ENCODE measurements at places on chromosomes 3 and 15. TPM values are rescaled to one million over a fixed set of nuclear protein-coding genes. Genes with fewer than 3 reads are reported as not detected.

Gene LCTL
- total RNA-seq, result not detected

Gene SEMA3F
- not detected for total RNA-seq

Gene GOLGA8Q
- 0.64 TPM for total RNA-seq

Gene TRIM71
- not detected for total RNA-seq

Gene PRSS50
- not detected for total RNA-seq

GRCh38 chr3:48612309-48612708, 2.9 kb upstream of the UQCRC1 start:
- H3K27ac ChIP-seq, result no peak overlapping the region
- H3K36me3 ChIP-seq, result peaks cover 11% of the 10 kb centered on the region
- no peaks in the 10 kb centered on the region for H3K27me3 ChIP-seq
- H3K4me1 ChIP-seq, result peaks cover 18% of the 10 kb centered on the region

DNA sequence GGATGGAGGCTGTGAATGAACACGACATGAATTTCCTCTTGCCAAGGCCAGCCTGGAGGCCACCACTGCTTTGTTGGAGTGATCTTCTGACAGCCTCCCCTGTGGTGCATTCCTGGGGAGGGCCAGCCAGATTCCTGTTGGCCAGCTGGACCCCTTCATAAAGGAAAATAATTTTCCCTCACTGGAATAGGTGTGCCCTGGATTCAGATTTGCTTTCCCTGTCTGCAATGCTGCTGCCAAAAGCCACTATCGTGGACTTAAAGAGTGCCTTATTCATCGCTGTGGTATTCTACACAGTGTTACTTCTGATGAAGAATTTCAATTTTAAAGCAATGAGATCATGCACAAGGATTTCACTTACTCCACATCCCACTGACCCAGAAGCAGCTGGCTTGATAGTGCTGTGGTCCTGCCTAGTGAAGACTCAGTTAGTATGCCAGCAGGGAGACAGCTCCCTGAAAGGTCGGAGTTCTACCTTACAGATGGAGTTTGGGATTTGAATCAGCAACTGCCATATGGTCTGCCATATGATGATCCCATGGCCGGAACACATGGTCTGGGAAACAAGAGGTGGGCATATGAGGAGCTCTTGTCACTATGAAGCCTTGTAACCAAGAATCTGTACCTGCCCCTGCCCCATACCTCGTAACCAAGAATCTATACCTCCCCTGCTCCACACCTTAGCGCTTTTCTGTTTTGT, 145.2 kb downstream of the KLF13 start:
- DNase-seq, result no peak
- peak overlapping the region; percentile 93 for H3K27ac ChIP-seq
- no peak overlapping the region for H3K4me3 ChIP-seq

- no peaks in the 10 kb centered on the region for H3K27me3 ChIP-seq
- H3K4me3 ChIP-seq, result no peak overlapping the region
- no peaks in the 10 kb centered on the region for H3K36me3 ChIP-seq
- DNase-seq, result no peak
- no peak overlapping the region for H3K27ac ChIP-seq
- H3K4me1 ChIP-seq, result no peaks in the 10 kb centered on the region
These were observed 156.2 kb downstream of the NLGN1 start for GRCh38 chr3:173553635-173554280.

DNA sequence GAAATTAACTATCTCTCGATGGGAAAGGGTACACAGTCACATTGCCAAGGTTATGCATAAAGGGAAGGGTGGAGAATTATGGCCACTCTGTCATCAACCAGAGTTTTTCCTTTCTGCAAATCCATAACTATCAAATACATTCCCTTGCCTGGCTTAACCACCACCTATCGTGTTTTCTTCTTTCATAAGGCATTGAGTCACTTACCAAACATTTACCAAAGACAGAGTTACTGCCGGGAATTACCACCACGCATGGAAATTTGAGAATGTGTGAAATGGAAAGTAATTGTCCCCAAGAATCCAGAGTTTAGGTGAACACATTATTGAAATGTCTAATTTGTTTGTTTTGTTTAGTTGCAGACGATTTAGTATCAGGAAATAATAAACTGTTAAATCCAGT, 134.3 kb upstream of the LRRN1 start:
- no peak overlapping the region for H3K27ac ChIP-seq
- no peak for DNase-seq
- H3K27me3 ChIP-seq, result peaks cover 3% of the 10 kb centered on the region
- peaks cover 13% of the 10 kb centered on the region for H3K4me1 ChIP-seq
- no peaks in the 10 kb centered on the region for H3K36me3 ChIP-seq

DNA sequence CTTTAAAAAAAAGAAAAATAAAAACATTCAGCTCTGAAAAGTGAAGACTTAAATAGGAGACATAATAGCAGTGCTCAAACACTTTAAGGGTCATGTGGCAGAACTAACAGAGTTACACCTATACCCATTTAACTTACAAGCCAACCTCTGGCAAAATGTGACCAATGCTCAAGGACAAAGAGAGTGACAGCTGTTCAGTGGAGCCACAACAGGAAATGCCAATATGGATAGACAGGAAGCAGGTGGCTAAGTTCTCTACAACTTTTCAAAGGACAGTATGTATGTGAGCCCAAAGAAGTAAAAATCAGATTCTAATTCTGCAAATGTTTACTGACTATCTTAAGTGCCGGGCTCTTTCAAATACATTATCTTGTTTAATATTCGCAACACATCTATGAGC, 3.4 kb downstream of the TMCC1 start:
- no peak overlapping the region for H3K4me3 ChIP-seq
- peaks cover 37% of the 10 kb centered on the region for H3K4me1 ChIP-seq
- no peak for DNase-seq
- H3K27me3 ChIP-seq, result no peaks in the 10 kb centered on the region
- no peak overlapping the region for H3K27ac ChIP-seq
- H3K36me3 ChIP-seq, result peaks cover 6% of the 10 kb centered on the region

DNA sequence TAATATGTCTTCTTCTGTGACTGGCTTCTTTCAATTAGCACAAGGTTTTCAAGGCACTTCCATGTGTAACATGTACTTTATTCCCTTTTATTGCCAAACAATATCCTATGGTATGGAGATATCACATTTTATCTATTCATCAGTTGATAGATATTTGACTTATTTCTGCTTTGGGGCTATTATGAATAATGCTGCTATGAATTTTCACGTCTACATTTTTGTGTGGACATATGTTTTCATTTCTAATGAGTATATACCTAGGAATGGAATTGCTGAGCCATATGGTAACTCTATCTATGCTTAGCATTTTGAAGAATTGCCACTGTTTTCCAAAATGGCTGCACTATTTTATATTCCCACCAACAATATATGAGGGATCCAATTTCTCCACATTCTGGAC, 3.6 kb upstream of the AGTR1 start:
- no peak overlapping the region for H3K4me3 ChIP-seq
- DNase-seq, result no peak
- H3K27ac ChIP-seq, result no peak overlapping the region
- H3K27me3 ChIP-seq, result peaks cover 14% of the 10 kb centered on the region
- no peaks in the 10 kb centered on the region for H3K36me3 ChIP-seq
- no peaks in the 10 kb centered on the region for H3K4me1 ChIP-seq

GRCh38 chr15:41772720-41773331, 1.5 kb upstream of the MAPKBP1 start:
- no peaks in the 10 kb centered on the region for H3K27me3 ChIP-seq
- H3K36me3 ChIP-seq, result peaks cover 22% of the 10 kb centered on the region
- peak overlapping the region; percentile 93 for H3K4me3 ChIP-seq
- no peak for DNase-seq
- H3K4me1 ChIP-seq, result peaks cover 44% of the 10 kb centered on the region

- no peaks in the 10 kb centered on the region for H3K27me3 ChIP-seq
- H3K4me3 ChIP-seq, result peak overlapping the region; percentile 7
- no peak for DNase-seq
- peaks cover 57% of the 10 kb centered on the region for H3K4me1 ChIP-seq
These were observed 46.8 kb downstream of the MYO5A start for GRCh38 chr15:52481915-52482314.

DNA sequence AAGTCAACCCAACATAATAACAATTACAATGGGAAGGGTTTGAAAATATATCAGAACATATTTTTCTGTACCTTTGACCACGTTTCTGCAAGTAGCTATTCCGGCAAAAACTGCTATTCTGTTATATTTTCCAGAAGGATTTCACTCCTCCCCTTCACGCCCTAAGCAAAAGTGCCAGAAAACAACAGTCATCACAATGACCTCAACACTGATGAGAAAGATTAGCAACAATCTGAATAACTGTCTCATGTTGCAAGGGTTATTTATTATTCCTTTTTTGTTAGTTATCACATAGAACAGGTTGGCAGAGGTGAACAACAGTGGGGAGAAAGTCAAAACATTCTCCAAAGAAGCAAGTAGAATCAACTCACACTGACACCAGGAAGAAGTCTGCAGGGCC, 269.4 kb upstream of the ARRDC4 start:
- H3K36me3 ChIP-seq, result no peaks in the 10 kb centered on the region
- H3K27me3 ChIP-seq, result no peaks in the 10 kb centered on the region
- no peaks in the 10 kb centered on the region for H3K4me1 ChIP-seq

GRCh38 chr3:99943931-99944761, 126.5 kb downstream of the CMSS1 start:
- no peak overlapping the region for H3K4me3 ChIP-seq
- no peak overlapping the region for H3K27ac ChIP-seq
- no peak for DNase-seq
- H3K27me3 ChIP-seq, result no peaks in the 10 kb centered on the region
